ENCODE measurements at places on chromosomes 13 and 19. TPM values are rescaled to one million over a fixed set of nuclear protein-coding genes. Genes with fewer than 3 reads are reported as not detected.
A peak's percentile ranks its signal among the peaks of the same experiment; 100 is the strongest.

DNA sequence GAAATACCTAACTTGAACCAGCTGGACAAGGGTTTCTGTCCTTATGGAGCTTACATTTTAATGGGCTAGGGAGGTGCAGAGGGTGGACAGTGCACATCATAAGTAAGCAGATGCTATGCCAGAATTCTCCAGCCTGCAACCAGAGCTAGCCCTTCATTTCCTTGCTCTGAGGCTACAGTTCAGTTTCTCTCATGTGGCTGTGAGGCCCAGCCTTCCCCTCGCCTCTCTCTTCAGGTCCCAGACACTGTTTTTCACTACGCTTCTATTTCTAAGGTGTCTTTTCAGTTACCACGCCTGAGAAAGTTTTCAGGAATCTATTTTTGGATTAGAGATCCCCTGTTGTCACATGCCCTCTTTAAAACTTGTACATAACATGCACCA lies 141.9 kb downstream of the PCCA start:
- DNase-seq: no peak

- DNase-seq: no peak
Observed at GRCh38 chr19:17835182-17836006, 12.4 kb downstream of the JAK3 start.

DNA sequence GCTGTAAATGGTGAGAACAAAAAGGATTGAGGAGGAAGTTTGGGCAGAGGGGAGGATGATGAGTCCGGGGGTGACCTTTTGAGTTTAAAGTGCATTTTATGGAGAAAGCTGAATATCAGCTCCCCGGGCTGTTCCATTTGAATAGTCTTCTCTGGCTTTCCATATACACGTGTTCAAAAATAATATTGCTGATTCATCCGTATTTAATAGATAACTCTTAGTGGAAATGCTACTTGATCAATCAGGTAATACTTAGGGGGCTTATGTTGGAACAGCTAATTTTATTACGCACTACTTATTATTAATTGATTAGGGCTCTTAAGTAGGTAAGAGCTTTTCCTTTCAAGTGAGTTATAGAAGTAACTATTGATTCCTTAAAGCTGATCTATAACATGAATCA lies 76.4 kb downstream of the ERCC5 start:
- no peak for DNase-seq

DNA sequence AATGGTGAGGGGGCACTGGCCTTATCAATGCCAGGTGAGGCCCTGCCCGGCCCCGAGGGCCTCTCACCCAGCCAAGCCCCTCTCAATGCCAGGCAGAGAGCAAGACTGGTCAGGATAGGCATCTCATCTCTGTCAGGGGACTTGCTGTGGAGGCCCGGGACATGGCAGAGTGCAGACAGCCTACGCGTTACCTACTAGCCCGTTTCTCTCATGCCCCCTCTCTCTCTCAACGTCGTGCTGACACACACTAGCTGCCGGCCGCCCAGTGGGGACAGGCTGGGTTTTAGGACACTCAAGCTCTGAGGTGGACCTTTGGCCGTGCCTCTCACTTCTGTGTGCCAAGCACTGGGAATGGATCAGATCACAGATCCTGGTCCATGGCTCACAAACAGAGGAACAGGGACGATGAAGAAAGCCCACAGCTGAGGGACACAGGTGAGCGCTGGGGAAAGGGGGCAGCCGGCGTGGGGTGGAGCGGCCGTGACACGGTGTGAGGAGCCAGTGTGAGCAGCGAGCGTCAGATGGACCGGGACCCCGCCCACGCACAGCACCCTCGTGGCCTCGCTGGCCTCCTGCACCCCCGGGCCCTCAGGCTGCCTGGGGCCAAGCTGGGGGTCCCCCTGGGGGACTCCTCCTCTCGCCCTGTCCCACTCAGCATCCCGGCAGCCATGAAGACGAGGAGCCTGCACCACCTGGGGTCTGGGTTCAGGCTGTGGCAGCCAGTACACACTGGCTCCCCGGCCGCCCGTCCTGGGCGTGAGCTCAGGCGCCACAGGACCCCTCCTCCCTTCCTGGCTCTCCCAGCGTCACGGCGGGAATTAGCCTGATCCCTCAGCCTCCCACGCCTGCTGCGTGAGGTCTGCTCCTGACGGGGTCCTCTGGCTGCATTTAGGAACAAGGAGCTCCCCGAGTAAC lies 76.9 kb upstream of the C13orf46 start:
- DNase-seq: no peak

DNA sequence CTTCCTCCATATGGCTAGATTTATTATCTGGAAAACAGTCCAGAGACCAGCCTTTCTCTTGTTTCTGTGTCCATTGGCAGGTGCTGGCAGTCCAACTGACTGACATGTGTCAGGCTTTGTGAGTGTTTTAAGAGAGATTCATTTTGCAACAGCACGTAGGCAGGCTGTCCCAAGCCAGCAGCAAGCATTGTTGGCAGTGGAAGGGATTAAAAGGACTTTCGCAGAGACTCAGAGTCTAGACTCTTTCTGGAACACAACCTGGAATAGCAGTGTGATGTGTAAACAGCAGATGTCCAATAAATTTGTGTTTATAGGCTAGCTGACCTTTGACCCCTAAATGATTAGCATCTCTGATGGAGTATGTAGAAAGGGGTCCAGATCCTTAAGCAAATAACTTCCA lies 222.2 kb upstream of the SERP2 start:
- DNase-seq: no peak

GRCh38 chr13:85386424-85386823 lies 412.8 kb downstream of the SLITRK6 start:
- DNase-seq: peak; percentile 44

DNA sequence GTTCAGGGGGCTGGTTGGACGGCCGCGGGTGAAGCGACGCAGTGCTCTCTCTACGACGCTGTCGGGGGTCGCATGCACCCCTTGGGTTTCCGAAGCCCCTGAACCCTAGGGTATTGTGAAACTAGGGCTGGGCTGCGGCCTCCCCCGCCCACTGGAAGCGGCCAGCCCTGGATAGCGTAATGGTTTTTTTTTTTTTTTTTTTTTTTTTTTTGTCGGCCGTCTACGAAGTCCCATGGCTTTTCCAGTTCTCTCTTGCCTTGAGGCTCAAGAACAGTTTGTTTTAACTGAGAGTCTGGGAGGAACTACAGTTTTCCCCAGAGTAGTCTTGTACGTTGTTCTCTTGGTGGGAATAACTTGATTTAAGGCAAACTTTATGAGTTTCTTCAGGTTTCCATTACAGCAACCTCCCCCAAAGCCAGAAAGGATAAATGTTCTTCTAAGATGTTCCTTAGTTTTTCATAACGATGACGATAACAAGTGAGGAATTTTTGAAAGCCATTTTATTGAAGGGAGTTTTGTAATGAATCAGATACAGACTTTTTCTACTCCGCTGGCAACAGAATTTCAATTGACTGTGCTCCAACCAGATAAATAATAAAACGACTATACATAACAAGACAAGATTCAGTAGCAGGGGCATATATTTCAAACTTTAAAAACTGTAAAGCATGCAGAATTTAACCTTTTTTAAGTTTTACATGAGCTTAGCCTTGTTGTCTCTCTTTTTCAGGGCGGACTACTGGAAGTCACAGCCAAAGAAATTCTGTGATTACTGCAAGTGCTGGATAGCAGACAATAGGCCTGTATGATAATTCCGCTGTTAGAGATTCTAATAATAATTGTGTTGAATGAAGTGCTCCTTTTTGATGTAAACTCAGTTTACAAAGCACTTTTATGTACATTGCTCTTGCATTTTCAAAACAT lies 867 bp downstream of the WBP4 start:
- no peak for DNase-seq

DNA sequence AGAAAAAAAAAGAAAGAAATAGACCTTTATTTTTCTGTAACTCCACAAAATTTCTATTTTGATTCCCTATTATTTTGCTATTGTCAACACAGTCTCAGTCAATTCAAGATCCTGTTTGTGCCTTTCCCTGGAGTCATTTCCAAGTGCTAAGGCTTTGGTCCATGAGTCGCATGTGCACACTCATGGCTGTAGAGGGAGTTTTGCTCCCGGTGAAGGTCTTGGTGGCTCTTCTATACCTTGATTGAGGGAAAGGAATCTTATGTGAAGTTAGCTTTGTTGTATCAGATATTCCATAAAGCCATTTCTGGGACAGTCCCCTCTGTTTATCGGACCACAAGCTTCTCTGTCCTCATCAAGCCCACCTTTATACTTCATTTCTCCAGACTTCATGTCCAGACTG lies 58.7 kb upstream of the ALOX5AP start:
- no peak for DNase-seq

DNA sequence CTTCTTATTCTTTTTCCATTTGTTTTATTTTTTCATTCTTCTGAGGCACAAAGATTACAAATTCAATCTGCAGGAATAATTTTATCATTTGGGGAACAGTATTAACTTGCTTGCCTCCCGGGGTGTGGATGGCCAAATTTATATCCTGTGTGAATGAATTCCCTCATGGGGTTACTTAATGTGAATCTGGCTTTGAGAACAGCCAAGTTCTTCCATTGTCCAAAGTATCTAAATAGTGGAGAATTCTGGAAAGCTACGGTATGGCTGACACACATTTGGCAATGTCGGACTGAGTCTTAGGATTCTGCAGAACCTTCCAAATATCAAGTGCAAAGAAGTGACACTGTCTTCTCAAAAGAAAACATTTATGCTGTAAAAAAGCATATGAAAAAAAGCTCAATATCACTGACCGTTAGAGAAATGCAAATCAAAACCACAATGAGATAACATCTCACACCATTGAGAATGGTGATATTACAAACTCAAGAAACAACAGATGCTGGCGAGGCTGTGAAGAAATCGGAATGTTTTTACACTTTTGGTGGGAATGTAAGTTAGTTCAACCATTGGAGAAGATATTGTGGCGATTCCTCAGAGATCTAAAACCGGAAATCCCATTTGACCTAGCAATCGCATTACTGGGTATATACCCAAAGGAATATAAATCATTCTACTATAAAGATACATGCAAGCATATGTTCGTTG lies 620.2 kb downstream of the EFNB2 start:
- DNase-seq: no peak

GRCh38 chr19:42174958-42175734 lies 42.3 kb downstream of the DEDD2 start:
- DNase-seq: no peak

Gene C19orf67
- 1.4 TPM for total RNA-seq

DNA sequence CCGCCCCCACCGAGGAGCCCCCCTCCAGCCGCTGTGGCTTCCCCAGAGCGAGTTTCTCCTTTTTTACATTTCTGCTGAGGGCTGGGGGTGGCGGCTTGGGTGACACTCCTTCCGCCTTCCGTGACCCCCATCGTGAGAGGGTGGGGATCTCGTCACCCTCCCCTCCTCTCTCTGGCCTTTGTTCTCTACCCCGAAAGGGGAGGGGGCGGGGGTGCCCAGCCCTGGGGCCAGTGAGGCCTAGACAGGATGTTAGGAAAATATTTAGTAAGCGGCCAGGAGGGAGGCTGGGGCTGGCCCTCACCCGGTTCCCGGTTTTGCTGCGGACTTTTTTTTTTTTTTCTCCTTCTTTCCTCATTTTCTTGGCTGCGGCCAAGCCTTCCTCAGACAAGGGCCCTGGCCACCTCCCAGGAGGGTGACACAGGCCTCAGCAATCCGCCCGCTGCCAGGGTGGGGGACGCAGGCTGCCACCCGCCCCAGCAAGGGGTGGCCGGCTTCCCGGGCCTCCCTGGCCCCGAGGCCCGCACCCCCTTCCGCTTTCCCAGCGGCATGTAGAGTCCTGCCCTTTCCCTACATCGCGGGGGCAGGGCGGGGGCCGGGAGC lies 3.9 kb downstream of the MIDN start:
- DNase-seq: peak; percentile 64

Gene PTH2
- not detected for total RNA-seq

Gene SRRM5
- total RNA-seq: 0.61 TPM

GRCh38 chr19:43738780-43739211 lies 16.0 kb downstream of the SMG9 start:
- DNase-seq: no peak

DNA sequence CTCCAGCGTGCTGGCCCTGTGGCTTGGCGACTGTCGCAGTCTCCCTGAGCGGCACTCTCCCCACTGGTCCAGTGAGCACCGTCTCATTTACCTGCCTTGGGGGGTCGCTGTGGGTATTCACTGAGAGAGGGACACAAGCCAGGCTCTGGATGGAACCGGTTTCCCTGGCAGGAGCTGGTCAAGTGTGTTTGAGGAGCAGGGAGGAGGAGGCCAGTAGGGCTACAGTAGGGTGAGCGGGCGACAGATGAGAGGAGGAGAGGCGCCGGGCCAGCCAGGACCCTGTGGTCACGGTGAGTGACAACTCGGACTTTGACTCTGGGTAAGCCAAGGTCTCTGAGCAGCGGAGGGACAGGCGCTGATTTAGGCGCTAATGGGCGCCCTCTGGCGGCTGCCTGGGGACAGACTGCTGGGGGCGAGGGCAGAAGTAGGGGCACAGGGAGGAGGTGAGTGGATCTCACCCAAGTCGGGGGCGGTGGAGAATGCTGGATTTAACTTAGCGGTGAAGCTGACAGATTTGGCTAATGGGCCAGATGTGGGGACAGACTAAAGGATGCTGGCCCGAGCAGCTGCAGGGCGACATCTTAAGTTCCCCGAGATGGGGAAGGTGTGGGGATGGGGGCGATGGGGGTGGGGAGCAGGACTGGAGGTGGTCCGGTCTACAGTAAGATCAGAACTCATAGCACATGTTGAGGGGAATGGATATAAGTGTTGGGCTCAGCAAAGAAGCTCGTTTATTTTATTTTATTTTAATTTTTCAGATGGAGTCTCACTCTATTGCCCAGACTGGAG lies 4.7 kb upstream of the PRMT1 start:
- peak; percentile 85 for DNase-seq

DNA sequence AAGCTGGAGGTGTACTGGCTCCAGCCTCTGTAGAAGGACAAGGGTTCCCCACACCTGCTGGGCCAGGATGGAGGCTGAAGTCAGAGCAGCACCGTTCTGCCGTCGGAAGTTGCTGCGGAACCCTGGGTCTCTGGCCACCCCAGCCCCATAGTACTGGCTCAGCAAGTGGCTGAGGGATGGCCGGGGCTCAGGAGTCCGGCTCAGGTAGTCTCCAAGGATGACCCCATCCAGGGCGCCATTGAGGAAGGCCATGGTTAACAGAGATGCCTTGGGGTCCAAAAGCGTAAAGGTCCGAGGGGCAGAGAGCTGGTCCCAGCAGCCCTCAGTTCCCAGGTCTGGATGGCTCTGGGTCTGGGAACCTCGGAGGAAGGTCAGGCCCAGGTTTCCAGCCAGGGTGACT lies 3.7 kb downstream of the PGLYRP2 start:
- no peak for DNase-seq

DNA sequence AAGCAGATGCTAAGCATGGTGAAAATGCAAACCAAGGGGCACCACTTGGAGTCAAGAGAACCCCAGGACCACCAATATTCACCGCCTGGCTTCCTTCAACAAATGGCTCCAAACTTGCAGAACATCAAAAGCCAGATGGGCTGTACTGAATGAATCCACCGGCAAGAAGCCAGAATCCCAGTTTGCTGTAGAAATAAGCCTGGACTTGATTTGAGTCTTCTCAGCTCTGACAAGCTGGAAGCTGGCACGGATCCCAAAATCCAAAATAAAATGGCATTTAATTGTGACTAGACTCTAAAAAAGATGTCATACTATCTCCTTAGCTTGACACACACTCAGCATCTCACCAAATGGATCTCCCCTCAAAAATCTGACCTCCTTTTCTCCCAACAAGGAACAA lies 11.9 kb downstream of the EFNB2 start:
- DNase-seq: no peak

Gene USE1
- 28.6 TPM for total RNA-seq

Data from OCI-LY7 (cell line).